ENCODE measurements at places on chromosomes 3 and 15.

GRCh38 chr3:137669519-137670060, 94.5 kb upstream of the SOX14 start:
- DNase-seq, result no peak

GRCh38 chr3:111603679-111604078, 8.5 kb upstream of the ZBED2 start:
- no peak for DNase-seq

DNA sequence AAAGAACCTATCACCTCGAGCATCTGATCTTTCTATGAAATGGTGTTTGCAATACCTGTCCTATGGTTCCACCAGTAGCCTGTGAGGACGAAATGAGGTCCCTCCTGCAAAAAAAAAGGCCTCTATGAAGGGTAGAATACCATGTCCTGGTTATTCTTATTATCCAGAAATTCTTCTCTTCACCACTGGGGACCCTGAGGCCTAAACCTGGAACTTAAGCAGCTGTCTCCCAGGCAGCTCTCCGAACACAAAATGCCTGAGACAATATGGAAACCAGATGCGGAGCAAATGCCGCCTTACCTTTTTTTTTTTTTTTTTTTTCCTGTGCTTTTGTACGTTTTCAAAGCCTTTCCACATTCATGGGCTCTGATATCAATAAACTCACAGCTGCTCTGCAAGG, 62.1 kb upstream of the WNT5A start:
- DNase-seq, result no peak

DNA sequence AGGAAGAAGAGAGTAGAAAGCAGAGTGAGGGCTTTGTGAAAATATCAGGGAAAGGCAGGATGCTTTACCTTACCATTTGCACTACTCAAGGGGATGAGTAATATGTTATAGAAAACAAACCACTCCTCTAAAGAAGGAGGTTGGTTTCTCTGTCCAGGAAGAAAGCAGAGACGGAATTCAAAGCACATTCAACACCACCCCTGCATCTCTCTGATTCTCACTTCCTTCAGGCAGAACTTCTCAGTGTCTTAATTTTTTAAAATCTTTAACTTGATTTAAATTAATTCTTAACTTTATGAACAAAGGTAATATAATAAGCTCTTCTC, 82.4 kb downstream of the NR2F2 start:
- DNase-seq, result no peak

GRCh38 chr3:80238152-80238551, 470.4 kb upstream of the ROBO1 start:
- DNase-seq, result no peak

GRCh38 chr15:88745696-88746095, 57.5 kb upstream of the ACAN start:
- DNase-seq, result no peak

DNA sequence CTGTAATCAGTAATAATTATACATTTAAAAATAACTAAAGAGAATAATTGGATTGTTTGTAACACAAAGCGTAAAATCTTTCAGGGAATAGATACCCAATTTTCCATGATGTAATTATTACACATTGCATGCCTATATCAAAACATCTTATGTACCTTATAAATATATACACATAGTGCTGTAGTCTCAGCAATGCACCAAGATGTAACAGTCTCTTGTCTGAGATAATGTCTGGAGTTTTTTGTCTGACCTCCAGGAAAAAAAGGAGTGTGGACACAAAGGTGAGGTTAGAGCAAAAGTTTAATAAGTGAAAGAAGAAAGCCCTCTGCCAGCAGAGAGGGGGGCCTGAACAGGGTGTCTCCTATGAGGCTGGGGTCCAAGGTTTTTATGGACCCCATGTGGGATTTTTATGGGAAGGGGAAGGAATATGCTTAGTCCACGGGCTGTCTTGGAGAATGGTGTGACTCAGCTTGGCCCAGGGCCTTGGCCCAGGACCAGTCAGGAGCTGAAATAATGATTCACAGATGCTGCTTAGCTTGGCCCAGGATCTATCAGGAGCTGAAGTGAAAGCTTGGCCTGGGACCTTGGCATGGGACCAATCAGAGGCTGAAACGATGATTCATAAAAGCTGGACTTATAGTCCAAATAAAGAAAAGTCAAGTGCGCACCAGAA, 545.0 kb downstream of the ZPLD1 start:
- no peak for DNase-seq

DNA sequence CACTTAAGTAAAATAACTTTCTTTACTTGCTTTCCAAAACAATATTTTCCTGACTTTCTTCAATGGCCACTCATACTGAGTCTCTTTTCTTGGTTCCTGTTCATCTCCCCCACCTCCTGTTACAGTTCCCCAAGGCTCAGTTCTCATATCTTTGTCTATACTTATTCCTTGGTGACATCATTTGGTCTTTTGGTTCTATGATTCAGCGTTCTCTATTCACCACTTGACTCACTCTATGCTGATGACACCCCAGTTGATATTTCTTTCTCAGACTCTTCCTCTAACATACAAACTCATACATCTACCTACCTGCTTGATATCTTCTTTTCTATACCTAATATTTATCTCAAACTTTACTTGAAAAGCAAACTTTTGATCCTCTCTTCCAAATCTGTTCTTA, 85.0 kb upstream of the P3H2 start:
- no peak for DNase-seq

DNA sequence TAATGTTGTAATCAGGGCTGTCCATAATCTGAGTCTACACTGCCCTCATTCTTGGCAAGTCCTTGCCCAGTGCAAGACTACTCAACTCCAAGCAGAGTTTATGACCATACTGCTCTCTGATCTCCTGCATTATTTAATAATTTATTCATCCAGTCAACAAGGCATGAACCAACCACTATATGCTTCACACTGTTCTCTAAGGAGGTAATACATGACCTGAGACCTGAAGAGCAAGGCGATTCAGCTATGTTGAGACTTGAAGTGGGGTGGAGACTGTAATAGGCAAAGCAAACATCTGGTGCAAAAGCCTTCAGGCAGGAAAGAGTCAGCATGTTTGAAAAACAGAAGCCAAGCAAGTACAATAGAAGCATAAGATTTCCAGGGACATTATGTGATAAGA, 1362.8 kb downstream of the ROBO2 start:
- DNase-seq, result no peak

DNA sequence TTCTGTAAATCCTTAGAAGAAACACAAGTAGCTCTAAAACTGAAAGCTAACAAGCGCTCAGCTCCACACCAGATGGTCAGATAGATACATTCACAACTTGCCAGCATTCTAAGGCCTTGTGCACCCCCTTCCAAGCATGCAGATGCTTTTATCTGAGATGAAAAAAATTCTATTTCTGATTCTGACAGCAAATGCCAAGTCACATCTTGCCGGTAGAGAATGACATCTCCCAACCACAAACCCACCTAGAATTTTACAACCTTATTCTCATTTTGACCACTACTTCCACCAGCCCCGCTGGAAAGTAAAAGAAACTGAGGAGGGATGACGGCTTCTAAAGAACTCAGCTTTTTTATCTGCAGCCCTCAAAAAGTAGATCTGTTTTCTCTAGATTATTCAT, 57.7 kb downstream of the SUMF1 start:
- DNase-seq, result no peak

DNA sequence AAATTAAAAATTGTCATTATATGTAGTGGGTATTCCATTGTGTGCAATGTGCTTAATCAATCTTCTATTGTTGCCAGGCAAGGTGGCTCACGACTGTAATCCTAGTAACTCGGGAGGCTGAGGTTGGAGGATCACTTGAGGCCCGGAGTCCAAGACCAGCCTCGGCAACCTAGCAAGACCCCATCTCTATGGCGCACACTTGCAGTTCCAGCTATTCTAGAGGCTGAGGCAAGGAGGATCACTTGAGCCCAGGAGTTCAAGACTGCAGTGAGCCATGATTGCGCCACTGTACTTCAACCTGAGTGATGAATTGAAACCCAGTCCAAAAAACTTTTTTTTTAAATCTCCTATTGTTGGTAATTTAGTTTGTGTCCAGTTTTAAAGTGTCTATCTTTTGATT, 33.4 kb upstream of the ABHD2 start:
- DNase-seq, result no peak

- DNase-seq, result no peak
Observed at GRCh38 chr3:124063197-124063909, 71.4 kb upstream of the ROPN1 start.
